ENCODE measurements at places on chromosomes 11 and 22. TPM values are rescaled to one million over a fixed set of nuclear protein-coding genes. Genes with fewer than 3 reads are reported as not detected.

- no peak for DNase-seq
These were observed 451.3 kb downstream of the TBC1D22A start for GRCh38 chr22:47213571-47214230.

The LMO1 gene
- 0.75 TPM for total RNA-seq

The CRYBB1 gene
- total RNA-seq, result not detected

The SLC6A5 gene
- total RNA-seq, result not detected

DNA sequence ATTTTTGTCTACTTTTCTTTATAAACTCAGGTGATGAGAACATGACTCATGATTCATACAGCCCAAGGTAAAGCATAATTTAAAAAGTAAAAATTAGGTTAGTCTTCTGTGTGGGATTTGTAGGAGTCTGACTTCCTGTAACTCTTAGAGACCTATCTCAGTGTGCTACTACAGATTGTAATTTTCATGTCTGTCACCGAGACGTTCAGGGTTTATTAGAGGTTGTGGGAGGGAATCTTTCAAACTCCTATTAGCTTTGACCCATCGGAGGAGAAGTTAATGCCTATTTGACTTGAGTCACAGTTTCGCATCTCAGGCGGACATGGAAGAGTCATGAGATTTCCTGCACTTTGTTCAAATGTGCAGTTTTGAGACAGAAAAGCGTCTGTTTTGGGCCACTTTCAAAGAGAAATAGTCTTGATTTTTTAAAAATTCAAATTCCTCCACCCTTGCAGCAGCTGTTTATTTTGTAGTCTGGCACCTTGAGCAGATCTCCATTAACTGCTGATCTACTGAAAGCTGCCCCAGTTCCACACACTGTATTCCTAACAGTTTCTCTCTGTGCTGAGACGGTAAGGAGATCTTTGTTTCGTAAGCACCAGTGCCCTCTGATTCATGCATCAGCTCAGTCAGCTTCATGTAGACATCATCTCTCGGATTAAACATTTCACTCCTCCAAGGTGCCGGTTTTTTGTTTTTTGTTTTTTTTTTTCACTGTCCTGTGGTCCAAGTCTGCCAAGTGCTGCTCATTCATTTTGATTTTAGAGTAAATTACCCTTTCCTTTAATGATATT is 24.3 kb downstream of the ALKBH3 start:
- DNase-seq, result no peak

GRCh38 chr11:56396047-56396446 is 16.4 kb upstream of the OR5AL1 start:
- no peak for DNase-seq

The SMIM35 gene
- not detected for total RNA-seq

- DNase-seq, result no peak
These were observed 5.2 kb downstream of the IGSF9B start for GRCh38 chr11:133951327-133952198.

DNA sequence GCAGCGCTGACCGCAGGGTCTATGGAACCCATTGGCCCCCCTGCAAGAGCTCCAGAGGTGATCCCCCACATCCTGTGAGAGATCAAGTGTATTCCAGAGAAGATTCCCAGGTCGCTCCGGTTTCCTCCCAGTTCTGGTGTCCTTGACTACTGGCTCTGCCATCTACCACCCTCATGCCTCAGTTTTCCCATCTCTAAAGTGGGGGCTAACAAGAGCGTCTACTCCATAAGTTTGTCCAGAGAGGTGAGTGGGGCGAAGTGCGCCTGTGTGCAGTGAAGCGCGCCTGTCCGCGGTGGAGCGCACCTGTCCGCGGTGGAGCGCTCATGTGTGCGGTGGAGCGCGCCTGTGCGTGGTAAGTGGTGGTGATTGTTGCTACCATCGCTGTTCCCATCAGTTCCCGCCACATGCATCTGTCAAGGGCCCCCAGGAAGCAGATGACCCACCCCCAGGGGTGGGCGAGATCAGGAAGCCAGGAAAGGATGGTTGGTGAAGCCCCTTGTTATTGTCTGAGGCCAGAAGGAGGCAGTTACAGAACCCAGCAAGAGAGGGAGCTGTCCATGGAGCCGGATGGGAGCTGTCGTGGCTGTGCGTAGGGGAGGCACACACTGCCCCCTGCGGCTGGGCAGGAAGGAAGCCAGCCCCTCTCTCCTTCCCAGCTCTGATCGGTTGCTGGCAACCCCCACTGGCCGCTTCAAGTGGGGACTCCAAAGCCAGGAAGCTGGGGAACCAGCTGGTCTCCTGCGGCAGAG is 73.2 kb upstream of the FGF3 start:
- no peak for DNase-seq

The RASSF10 gene
- 3.9 TPM for total RNA-seq

- no peak for DNase-seq
These were observed 90.6 kb downstream of the DSCAML1 start for GRCh38 chr11:117706322-117706814.

The SYT13 gene
- 8.1 TPM for total RNA-seq

The SAA1 gene
- total RNA-seq, result 5.8 TPM

The OR5A1 gene
- not detected for total RNA-seq

GRCh38 chr22:25167834-25168601 is 31.6 kb upstream of the CRYBB3 start:
- DNase-seq, result no peak

The OR51B5 gene
- not detected for total RNA-seq

GRCh38 chr22:27443306-27443705 is 358.2 kb downstream of the MN1 start:
- no peak for DNase-seq

The TBX10 gene
- total RNA-seq, result not detected

GRCh38 chr11:28727254-28727653 is 619.1 kb downstream of the METTL15 start:
- no peak for DNase-seq

GRCh38 chr11:127137771-127138280 is 137.3 kb upstream of the KIRREL3 start:
- DNase-seq, result no peak

The EXPH5 gene
- total RNA-seq, result 10.1 TPM

DNA sequence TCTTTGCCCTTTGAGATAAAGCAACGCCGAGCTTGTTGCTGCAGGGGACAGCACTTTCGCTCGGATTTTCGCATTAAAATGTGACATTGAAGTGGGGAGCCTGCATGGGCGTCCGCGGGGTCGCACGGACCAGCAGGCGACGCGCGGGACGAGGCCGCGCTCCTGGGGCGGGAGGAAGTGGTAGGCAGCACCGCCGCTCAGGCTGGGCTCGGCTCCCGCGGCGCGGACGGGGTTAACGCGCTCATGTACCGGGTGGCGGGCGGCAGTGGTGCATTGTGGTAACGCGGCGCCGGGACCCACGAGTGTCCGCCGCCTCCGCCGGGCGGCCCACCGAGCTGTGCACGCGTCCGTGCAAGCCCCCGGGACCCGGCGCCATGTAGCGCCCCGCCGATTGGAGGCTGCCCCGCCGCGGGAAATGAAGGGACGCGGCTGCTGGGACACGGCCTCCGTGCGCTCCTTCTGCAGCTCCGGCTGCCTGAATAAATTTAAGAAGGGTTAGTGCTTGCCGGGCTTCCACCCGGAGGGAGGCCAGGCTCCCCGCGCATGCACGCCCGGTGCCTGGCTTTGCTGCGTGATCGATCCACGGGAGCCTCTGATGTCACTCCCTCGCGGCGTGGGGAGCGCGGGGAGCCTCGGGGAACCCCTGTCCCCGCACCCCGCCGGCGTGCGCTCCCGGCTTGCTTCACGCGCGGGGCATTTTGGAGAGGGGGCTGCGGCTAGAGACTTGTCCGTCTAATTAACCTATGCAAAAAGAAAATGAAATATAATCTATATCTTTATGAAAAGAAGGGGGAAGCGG is 127.7 kb downstream of the OSBP2 start:
- DNase-seq, result no peak

DNA sequence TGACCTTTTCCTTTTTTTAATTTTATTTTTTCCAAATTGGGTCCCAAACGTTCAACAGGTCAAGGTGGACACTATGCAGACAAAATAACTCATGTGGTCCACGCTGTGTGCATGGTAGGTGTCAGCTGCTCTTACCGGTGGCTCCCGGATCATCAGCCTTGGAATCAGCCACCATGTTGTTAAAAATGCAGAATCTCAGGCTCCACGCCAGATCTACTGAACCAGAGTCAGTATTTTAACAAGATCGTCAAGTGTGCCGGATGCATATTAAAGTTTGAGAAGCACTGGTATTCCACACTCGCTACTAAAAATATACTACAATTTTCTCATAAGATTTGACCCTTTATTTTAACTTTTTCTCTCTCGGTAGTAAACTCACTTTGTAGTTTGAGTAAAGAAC is 553 bp upstream of the LDLRAD3 start:
- no peak for DNase-seq

- no peak for DNase-seq
These were observed at the start of gene CRYBB1 for GRCh38 chr22:26617271-26618199. Gene CRYBB1, minus strand, starts transcription at chr22:26618027. Its CDS starts 1,708 bp downstream, at chr22:26616319.

The C1QTNF6 gene
- 5.5 TPM for total RNA-seq

GRCh38 chr11:75325713-75326438 is 25.6 kb downstream of the ARRB1 start:
- peak; percentile 70 for DNase-seq

The SPON1 gene
- total RNA-seq, result 3.2 TPM

GRCh38 chr11:113695207-113695606 is 10.9 kb downstream of the TMPRSS5 start:
- no peak for DNase-seq

GRCh38 chr11:1205987-1206331 is 16.9 kb upstream of the MUC5B start:
- DNase-seq, result no peak

The DERL3 gene
- total RNA-seq, result 0.54 TPM

The PTPN5 gene
- total RNA-seq, result 0.07 TPM

DNA sequence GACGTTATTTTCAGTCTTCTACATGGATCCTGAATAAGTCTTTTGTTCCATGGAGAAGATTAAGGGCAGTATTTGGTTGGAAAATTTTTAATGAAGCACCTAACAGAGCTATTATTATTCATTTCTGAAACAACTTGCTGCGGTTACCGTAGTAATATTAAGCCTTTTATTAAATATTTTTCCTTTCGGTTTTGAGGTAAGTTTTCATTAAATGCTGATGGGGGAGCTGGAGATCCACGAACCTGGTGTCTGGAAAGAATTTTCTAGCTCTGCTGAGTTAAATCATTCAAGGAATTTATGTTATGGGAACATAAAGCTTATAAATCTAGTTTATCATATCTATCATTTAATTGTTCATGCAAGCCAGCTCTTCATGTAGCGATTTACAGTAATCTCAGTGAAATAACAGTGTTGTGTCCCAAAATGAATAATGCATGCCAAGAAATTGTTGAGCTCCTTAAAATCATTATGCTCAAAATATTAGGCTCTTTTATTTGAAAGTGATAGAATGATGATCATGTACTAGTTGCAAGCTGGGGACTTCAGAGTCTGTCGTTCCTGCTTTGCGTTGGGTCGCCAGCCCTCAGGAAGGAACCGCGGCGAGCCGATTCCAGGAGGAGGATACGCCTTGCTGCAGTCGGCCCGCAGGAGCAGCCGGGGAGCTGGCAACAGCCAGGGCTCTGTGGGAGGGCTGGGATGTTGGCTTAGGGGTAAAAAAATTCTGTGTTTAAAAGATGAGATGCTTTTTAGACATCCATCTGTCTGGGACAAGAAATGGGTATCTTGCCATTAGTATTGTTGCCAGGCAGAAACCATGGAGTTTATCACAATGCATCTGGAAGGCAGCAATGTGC is 83.1 kb downstream of the TBC1D22A start:
- no peak for DNase-seq

The OR56A4 gene
- total RNA-seq, result not detected

GRCh38 chr22:25362883-25363240 is 143.4 kb downstream of the CRYBB2 start:
- DNase-seq, result no peak

- DNase-seq, result no peak
These were observed 41.6 kb downstream of the PRCP start for GRCh38 chr11:82858556-82859091.

DNA sequence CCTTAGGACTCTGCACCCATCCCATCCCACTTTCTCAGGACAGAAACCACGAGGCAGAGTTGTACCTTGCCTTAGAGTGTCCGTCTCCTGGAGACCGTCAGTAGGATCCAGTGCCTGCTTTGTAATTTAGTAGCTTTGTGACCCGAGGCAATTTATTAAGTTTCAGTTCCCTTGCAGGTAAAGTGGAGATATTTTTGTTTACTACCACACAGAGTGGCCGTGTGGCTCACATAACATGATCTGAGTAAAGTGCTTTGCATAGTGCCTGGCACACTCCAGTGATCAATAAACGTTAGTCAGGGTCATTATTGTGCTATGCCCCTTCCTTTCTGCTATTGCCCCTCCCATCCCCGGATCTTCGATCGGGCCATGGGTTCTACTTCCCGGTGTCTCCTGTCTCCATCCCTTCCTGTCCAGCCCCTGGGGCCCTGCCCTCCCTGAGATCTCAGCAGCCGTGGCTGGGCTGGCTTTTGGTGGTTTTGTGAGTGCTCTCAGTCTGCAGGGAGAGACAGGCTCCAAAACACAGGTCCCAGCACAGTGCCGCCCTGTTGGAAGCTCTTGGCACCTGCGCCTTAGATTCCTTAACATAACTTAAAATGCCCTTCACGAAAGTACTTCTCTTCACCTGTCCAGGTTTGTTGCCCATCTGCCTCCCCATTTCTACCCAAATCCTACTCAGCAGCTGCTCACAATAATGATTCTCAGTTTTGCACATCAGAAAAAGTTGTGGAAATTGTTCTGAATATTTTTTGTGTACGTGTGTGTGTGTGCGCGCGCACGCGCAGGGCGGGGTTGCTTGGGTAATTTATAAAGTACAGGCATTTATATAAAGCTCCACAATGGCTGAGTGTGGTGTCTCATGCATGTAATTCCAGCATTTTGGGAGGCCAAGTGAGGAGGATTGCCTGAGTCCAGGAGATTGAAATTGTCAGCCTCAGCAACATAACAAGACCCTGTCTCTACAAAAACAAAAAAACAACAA is 753.7 kb downstream of the NTM start:
- no peak for DNase-seq

GRCh38 chr11:62008193-62008592 is 40.8 kb upstream of the FTH1 start:
- no peak for DNase-seq

GRCh38 chr11:118021146-118021545 is 35.0 kb downstream of the IL10RA start:
- DNase-seq, result no peak

The CFAP300 gene
- 0.96 TPM for total RNA-seq

The CYB5R2 gene
- 17.2 TPM for total RNA-seq

- DNase-seq, result peak; percentile 86
These were observed 27.9 kb downstream of the MB start for GRCh38 chr22:35589071-35589755.

DNA sequence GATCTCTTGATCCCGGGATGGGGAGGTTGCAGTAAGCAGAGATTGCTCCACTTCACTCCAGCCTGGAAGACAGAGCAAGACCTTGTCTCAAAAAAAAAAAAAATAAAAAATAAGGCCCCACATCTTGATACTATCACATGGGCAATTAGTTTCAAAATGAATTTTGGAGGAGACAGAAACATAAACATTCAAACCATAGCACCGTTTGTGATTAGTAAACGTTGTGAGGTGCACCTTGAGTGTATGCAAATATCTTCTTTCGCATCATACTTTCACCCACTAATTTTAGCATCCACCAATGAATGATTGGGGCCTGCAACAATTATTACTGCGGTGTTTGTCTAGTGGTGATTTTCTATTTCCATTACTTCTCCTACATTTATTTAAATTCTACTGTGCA is 11.0 kb upstream of the SPDYC start:
- DNase-seq, result no peak

Data from kidney epithelial cell (primary cell).